Left lobe of liver (tissue), 2 donors: ENCODE measurements at places on chromosomes 2 and 18. TPM values are rescaled to one million over a fixed set of nuclear protein-coding genes. Genes with fewer than 3 reads are reported as not detected.
A peak's percentile ranks its signal among the peaks of the same experiment; 100 is the strongest.

DNA sequence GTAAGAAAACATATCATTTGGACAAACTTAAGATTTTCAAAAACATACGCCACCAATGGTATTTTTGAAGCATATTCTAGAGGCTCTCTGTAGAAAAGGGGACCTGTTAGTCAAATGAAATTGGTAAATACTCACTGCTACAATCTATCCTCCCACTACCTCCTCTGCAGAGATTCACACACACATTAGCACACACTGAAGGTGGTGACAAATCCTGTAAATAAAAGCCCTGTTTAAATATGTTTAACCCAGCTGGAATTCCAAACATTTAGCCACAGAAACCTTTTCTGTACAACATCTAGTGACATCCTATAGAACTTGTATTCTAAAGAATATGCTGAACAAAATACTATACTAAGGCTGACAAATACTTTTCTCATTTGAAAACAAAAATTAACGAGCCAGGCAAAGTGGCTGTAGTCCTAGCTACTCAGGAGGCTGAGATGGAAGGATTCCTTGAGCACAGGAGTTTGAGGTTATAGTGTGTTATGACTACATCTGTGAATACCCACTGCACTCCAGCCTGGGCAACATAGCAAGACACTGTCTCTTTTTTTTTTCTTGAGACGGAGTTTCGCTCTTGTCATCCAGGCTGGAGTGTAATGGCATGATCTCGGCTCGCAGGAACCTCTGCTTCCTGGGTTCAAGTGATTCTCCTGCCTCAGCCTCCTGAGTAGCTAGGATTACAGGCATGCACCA lies 25.9 kb downstream of the ALS2 start:
- DNase-seq = no peak

GRCh38 chr2:64787698-64788097 lies 134.0 kb upstream of the SERTAD2 start:
- DNase-seq = no peak

DNA sequence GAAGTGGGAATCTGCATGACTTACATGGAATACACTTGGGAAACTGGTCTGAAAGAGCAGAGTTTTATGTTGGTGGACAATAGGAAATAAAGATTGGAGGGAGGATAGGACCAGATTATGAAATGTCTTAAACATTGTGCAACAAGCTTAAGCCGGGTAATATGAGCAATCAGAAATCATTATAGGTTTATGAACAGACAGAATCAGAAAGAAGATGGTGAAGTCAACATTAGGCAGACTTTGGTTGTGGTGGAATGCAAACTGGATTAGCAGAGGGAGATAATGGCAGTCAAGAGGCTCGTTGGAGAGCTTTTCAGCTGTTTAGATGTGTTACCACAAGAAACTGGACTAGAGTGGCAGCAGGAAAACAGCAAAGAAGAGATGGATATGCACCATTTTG lies 43.5 kb downstream of the CRIM1 start:
- no peak for DNase-seq

- DNase-seq = peak; percentile 45
Measured at GRCh38 chr2:128315829-128316776, 2.6 kb downstream of the HS6ST1 start.

- DNase-seq = no peak
Measured at GRCh38 chr2:47310801-47311560, 92.0 kb upstream of the MSH2 start.

DNA sequence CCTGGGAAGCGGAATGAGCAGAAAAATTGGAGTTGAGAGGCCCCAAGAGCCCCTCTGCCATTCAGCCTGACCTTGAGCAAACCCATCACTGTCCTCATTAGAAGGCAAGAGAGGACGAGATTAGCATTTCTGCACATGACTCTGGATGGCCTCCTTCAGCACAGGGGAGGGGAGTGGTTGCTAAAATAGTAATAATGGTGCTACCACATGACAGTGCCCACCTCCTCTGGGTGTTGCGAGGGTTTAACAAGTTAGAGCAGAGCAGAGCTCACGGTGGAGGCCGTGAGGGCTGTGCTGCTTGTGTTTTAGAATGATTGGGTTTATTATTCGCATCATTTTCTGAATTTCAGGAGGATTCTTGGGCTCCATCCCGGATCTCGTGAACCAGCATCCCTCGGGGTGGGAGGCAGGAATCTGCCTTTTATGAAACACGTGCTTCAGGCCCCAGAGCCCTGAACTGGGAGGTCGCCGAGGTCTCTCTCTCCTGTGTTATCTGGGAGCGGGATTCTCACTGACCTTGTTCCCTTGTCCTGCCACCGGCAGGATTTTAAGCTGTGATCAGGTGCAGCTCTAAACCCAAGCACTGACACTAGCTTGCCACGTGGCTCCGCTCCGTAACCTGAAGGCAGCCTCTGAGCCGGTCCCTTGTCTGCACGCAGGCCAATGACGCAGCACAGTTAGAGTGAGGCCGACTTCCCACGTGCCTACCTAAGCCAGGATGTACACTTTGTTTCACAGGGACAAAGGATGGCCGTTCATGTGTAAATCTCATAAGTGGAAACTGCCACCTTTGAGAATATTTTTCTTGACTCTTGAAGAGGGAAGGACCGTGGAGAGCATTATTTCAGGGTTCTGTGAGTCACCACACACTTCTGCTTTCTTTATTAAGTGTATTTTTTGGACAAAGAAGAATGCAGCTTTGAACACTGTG lies 142.3 kb downstream of the ACOXL start:
- no peak for DNase-seq

GRCh38 chr2:168239281-168239680 lies 8.1 kb downstream of the STK39 start:
- DNase-seq = no peak

- DNase-seq = no peak
Measured at GRCh38 chr18:23943104-23943503, 71.5 kb upstream of the TTC39C start.

DNA sequence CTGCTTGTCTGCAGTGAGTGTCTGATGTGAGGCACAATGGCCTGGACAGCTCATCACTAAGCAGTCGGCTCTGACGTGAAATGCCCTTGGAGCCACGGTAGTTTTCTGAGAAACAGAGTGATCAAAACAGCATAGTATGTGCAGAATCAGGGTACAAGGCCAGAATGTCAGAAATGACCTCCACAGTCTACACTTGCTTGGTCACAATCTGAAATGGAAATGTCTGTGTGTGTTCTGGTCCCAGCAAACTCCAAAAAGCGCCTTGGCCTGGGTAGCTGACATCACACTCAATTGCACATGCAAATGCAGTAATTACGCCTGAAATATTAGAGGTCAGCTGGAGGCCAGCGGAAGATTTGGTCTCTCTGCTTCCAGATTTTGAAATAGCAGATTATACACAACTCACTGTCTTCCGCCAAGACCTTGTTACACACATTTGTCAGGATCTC lies 95.4 kb downstream of the CTAGE1 start:
- no peak for DNase-seq

The CD226 gene
- total RNA-seq = 1.5 TPM

DNA sequence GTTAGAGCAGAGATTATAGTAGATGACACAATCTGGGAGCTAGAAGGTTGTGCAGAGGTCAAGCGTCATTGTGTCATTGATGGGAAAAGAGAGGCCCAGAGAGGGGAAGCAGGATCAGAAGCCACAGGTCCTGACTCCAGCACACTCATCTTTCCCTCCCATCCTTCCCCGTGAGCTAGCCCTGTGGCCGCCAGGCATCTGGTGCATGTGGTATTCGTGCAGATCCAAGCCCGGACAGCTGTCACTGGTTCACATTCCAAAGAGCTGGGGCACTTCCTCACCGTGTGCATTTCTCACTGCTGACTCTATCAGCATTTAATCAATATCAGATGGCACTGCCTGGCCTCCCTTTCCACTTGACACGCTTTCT lies 94.1 kb upstream of the THOC1 start:
- no peak for DNase-seq

The ARHGAP15 gene
- total RNA-seq = 2.3 TPM

GRCh38 chr2:109153005-109153784 lies 24.2 kb downstream of the SH3RF3 start:
- no peak for DNase-seq
